ENCODE measurements at places on chromosomes 1 and 21.

DNA sequence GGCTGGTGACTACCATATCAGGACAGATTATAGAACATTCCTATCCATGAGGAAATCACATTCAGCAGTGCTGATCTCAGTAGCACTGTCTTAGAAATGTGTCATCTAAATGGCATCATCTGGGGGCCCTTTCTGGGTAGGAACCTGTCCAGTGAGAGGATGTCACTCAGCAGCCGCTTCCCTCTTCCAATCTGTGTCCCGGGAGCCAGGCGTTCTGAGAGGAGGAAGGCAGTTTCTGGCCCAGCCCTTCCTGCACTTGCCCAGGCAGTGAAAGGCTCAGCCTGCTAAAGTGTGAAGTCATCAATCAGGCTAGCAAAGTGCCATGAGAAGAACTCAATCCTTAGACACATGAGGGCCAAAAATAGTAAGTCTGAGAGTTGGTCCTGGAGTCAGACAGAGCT is 25.6 kb downstream of the RAB4A start:
- DNase-seq, result no peak

- no peak for DNase-seq
These were observed 14.8 kb upstream of the FAM163A start for GRCh38 chr1:179728271-179728670.

GRCh38 chr1:98949621-98950020 is 55.0 kb downstream of the PLPPR5 start:
- no peak for DNase-seq

DNA sequence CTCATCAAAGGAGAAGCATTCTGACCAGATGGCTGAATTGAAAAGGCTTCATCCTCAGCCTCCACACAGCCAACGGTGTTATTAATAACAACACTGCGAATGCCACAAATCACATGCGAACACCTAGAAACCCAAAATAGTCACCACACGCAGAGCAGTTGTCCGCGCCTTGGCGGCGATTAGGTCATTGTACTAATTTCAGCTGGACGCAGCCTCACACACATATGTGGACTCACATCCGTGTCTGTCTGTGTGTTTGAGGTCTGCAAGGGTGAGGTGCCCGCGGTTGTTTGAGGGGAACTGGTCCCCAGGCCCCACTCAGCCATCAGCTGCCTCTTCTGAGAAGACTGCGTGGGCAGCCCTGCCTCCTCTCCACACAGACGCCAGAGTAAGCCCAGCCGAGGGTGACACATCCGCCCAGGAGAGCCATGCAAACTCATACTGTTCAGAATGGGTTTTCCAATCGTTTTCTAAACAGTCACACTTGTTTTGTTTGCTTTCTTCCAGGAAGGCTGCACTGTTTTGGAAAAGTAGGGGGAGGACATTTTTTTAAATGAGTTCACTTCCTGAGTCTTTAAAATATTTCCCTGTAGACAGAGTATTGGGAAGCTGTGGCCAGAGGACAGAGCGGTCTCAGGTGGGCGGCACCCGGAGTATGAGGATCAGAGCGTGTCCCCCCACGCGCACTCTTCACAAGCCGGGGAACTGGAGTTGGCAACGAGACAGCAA is 53.4 kb downstream of the TOMM20 start:
- no peak for DNase-seq

Measured in HuH-7 (cell line).